ENCODE measurements at places on chromosomes 4 and X.

- no peak for DNase-seq
Observed at GRCh38 chr4:74583089-74583700, 138.3 kb downstream of the AREG start.

DNA sequence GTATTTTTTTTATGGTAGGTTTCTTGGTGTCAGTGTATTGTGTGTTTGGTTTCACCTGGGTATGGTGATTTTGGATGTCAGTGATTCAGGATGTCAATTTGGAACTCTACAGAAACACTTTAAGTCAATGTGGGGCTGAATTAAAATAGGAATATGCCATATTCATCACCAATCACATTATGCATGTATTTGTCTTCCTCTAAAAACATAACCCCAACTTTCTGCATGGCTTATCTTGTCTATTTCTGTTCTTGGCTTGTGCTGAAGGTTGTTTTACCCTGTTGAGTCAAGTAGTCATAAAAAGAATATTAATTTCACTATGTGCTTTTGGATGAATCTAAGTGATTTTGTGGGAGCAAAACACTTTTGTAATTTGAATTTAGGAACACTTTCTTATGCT is 19.0 kb downstream of the ZNF721 start:
- DNase-seq: no peak

DNA sequence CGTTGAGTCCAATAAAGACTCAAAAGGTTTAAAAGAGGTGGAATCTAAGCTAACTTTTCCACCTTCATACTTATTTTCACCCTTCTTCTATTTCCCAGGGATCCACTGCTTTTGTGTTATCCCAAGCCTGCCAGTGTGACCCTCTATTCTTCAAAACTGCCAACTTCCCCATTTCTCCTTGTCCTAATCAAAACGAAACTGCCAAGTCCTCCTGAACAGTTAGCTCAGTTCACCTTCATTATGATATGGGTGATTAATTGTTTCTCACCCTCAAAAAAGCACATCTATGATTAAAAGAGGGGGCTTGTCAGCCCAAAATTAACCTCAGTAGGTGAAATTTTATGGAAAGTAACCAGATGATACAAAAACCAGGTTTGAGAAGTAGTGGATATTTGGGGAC is 108.4 kb downstream of the GUCY2F start:
- DNase-seq: no peak

DNA sequence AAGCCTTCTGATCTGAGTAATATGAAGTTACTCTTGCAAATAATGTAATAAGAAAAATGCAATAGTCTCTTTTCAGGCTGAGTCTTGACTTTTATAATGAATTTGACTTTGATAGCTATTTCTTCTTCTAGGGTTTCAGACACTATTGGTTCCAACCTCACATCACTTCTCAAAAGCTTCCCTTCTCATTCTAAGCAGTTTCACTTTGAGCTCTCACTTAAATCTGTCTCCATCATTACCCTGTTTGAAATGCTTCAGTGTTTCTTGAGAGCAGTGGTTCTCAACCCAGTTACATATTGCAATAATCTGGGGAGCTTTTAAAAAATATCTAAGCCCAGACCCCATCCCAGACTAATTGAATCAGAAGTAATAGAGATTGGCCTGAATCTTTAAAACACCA is 40.5 kb upstream of the BMP2K start:
- DNase-seq: no peak

- DNase-seq: peak; percentile 39
Observed at GRCh38 chr4:70651864-70652506, 14.3 kb downstream of the JCHAIN start.

DNA sequence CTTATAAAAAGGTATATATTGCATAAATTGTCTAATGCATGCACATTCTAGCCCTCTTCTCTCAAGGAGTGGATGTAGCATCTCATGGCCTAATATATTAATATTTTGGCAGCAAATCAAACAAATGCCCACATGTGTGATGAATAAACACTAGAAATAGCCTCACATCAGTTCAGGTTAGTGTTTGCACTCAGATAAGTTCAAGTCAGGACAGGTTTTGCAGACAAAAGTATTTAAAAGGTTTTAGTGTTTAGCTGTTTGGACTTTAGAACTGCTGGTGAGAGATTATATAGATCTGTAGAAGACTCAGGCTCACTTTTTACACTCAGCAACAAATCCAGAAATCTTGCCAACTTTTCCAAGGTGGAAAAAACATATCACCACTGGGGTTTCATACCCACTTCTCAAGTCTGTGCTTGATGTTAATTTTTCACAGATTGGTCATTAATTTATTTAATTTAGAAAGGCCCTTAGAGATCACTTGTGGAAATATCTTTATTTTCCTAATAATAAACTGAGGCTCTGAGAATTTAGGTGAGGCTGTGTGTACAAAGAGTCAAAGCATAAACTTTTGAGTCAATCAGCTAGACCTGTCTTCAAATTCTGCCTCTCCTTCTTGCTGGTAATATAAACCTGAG is 362.6 kb downstream of the GASK1B start:
- no peak for DNase-seq

DNA sequence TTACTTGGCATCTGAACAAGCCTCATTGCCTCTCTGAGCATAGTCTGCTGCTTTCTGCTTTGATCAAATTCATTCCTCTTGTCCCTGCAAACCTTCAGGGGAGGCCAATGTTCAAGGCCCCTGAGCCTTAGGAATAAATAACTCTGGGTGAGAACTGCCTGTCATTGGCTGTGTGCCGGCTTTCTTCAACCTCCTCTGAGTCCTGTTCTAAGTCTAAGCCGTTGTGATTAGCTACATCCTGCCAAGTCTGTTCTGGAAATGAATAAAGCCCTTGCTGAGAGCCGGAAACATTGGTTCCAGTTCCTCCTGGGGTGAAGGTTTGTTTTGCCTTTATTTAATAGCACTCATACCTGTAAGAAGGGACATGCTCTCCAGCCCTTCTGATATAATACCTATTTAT is 13.8 kb downstream of the RNF4 start:
- no peak for DNase-seq

GRCh38 chr4:163167333-163167626 is 590 bp upstream of the NAF1 start:
- DNase-seq: no peak

DNA sequence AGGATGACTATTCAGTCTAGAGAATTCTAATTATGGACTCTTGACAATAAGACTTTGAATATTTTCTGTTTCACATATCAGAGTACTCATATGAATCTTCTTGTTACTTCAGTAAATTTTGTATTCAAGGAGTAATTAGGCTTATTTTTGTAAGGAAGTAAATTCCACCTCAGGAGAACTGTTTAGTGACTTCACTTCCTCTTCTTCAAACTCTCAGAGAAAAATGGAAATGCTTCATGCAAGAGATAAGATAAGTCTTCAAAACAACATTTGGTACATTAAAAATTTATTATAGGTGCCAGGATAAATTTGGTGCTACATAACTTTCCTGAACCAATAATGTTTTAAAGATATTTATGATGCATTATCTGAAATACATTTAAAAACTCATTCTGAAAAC is 1421.9 kb downstream of the PCDH7 start:
- no peak for DNase-seq

DNA sequence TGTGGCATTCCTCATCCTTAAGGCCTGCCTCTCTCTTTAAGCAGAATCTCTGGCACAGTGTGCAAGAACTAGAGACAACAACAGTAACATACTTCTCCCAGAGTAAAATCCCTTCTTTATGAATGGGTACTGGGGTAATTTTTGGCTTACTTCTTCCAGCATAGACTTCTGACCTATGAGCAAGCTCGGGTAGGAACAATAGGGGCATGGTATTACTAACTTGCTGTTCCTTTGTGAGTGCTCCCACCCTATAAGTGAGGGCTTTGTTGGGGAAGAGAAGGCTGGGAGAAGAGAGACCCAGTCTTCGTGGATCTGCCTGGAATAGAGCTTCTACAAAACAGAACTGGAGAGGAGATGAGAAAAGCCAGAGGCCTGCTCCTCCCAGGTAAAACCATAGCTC is 30.2 kb downstream of the CLDN2 start:
- no peak for DNase-seq

DNA sequence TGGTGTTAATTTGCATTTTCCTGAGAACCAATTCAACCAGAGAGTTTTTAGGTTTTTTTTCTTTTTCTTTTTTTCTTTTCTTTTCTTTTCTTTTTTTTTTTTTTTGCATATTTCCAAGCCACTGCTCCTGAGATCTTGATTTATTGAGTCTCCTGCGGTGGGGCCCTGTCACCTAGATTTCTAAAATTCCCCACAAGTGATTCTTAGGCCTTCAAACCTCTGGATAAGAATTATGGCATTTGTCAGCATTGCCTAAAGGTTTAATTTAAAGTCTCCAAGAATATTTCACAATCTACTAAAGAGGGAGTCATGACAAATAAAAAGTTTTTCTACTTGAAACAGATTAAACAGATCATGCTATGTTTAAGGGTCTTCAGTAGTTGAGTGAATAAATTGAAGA is 84.9 kb downstream of the GAB1 start:
- no peak for DNase-seq

- DNase-seq: peak; percentile 76
Observed at GRCh38 chrX:129540068-129540653, at the start of gene OCRL. Gene OCRL, plus strand, starts transcription at chrX:129540259. Its CDS starts 181 bp downstream, at chrX:129540440.

GRCh38 chr4:17787315-17787714 is 5.9 kb upstream of the FAM184B start:
- no peak for DNase-seq

DNA sequence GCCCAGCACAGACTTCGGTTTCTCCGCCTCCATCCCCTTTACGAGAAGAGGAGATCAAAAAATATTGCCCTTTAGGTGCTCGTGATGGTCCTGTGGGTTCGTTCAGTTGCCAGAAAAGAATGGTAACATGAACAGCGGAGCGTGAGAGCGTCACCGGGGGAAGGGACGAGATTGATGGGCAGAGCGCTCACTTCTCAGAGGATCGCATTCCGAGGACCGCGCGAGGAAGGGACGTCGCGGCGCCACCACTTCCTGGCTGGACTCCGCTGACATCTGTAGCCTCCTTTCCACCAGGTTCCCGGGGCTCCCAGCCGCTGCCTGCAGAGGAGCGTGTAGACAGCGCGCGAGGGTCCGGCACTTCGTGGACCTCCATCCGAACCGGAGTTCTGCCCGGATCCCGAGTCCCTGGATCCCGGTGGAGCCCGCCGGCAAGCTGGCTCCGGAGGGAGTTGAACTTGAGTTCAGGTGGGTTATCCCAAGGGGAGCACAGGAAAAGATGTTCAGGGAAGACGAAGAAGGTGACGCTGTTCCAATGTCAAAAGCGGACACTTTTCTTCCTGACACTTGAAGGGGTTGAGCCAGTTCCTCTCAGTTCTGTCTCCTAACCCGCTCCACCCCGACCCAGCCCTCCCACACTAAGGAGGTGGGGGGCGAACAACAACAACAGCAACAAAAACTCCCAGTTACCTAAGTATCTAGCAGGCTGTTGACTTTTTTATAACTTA is 484 bp downstream of the GALNTL6 start:
- DNase-seq: peak; percentile 11

- no peak for DNase-seq
Observed at GRCh38 chrX:19560611-19561010, 45.3 kb upstream of the MAP3K15 start.

- no peak for DNase-seq
Observed at GRCh38 chr4:58962424-58962823, 1852.2 kb upstream of the IGFBP7 start.

DNA sequence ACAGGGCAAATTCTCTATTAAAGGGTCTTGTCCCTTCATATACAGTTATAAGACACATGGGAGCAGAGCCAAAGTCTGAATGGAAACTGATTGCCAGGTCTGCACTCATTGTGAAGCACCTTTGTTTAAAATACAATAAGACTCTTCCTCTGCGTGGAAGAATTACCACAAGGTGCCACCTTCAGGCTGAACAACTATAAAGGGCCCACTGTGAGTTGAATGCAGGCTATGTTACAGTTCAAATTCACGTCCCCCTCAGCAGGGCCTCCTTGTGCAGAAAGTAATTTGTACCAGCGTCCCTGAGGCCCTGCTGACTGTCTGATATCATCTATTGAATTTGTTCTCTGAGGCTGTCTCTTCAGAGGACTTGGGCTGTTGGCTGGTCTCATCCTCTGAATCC is 225.8 kb upstream of the TEX13C start:
- no peak for DNase-seq

DNA sequence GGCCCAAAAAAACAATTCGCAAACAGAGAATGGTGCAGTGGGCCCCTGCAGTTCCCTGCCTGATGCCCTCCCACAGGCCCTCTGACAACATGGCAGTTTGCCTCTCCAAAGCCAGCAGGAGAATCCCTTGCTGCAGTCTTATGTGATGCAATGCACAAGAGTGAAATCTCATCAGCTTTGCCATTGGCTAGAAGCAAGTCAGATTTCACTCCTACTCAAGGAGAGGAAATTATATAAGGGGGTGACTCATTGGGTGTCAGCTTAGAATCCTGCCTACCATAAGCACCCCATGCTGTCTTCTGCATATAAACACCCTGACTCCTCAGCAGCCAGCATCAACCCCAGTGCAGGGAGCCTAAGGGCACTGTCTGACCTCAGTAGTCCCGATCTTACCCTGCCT is 157.3 kb upstream of the LDB2 start:
- DNase-seq: no peak

DNA sequence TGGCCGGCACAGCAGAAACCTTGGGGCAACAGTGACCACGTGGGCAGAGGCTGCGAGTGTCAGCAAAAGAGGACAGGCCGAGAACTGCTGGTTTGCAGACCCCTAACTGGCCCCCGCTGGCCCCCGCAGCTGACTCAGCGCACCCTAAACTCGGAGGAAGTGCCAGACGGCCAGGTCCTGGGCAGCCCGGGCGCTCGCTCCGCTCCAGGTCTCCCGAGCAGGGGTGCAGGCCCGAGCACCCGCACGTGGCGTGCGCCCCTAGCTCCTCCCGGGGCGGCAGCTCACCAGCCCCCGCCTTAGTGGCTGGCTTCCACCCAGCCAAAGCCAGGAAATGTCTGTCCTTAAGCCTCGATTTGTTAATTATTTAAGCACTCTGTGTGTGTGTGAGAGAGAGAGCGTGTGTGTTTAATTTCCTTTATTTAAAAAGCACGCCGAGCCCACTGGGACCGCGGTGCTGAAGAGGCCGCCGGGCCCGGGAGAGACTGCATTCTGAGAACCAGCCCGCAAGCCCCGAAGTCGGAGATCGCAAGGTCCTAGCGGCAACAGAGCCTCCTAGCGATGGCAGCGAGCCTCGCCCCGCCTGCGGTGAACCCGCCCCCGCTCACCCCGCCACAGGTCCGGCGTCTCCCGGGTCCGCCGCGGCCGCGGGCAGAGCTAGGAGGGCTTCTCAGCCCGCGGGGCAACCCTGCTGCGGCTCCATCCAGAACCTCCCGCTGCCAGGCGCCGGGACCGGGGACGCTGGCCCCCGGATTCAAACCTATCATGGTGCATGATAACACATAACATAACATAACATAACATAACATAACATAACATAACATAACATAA is 45.9 kb upstream of the CDKN2AIP start:
- DNase-seq: peak; percentile 88

GRCh38 chr4:111269439-111269838 is 646.6 kb upstream of the PITX2 start:
- DNase-seq: no peak

GRCh38 chr4:32684160-32684559 is 1964.0 kb downstream of the PCDH7 start:
- no peak for DNase-seq

- DNase-seq: no peak
Observed at GRCh38 chr4:147693218-147693617, 9.3 kb upstream of the PRMT9 start.
